ENCODE measurements at places on chromosomes 1 and 21.

GRCh38 chr1:205449750-205450443, 5.9 kb downstream of the BLACAT1 start:
- DNase-seq = no peak

- DNase-seq = no peak
Measured at GRCh38 chr1:213369465-213369864, 318.4 kb downstream of the RPS6KC1 start.

DNA sequence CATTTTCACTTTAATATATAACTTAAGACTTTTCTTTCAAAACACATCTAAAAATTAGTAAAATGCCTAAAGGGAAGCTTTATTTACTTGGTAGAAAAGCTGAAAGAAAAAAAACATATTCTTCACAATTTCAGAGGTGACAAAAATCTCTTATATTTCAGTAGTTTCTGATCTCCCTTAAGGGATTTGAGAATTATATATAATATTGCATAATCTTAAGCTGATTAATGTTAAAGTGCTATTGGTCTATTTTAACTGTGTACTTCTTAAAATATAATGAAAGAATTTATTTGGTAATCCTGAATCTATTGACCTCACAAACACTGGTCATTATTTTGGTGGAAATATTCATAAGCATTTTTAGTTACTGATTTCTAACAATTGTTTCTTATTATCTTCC, 1.2 kb upstream of the VPS45 start:
- no peak for DNase-seq

GRCh38 chr1:109818271-109818987, 54.7 kb upstream of the EPS8L3 start:
- DNase-seq = no peak

DNA sequence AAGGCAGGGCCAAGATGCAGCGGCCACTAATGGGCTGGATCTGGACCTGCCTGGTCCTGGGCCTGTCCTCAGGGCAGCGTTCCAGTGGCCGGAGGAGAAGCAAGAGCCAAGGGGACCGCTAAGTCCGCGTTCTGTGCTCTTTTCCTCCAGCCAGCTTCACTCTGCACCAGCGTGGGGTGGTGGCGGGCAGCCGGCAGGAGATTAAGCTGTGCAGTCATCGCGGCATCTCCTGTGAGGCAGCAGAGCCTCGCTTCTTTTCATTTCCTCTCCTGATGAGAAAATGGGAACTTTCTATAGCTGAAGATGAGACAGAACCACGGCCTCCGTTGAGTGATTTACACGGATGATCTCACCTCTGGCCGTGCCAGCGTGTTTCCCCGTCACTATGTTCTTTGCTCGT, 43.4 kb downstream of the AJAP1 start:
- no peak for DNase-seq

- no peak for DNase-seq
Measured at GRCh38 chr1:12167493-12168429, 970 bp downstream of the TNFRSF1B start.

- no peak for DNase-seq
Measured at GRCh38 chr21:43325968-43326715, 100.8 kb downstream of the SIK1 start.

DNA sequence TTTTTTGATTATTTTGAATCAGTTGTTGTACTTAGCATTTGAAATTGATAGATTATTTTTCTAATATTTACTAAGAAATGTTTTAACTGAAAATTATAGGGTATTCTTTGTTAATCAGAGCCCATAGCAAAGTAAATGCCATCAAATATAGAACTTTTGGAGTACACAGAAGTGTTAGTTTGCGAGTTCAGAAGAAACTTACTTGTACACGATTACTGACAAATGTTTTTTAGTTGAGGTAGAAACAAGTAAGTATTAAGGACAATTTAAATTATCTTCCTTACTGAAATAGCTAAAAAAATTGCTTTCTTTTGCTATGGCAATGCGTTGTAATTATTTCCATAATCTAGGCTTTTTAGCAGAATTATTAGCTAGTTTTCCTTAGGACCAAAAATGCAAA, 692.2 kb downstream of the USP25 start:
- no peak for DNase-seq

DNA sequence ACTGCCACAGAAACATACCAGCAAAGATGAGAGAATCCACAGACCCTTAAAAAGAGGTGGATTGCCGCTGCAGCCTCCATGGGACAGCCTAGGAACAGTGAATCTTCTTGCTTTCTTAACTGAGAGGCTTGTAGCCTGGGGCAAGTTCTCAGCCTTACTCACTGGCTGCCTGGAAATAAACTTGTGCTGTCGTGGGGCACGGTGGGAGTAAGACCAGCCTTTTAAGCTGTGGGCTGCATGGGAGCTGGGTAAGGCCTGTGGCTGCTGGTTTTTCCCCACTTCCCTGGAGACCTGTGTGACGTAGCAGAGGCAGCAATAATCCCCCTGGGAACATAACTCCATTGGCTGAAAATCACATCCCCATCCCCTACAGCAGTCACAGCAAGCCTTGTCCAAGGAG, 30.8 kb downstream of the CD2 start:
- no peak for DNase-seq

DNA sequence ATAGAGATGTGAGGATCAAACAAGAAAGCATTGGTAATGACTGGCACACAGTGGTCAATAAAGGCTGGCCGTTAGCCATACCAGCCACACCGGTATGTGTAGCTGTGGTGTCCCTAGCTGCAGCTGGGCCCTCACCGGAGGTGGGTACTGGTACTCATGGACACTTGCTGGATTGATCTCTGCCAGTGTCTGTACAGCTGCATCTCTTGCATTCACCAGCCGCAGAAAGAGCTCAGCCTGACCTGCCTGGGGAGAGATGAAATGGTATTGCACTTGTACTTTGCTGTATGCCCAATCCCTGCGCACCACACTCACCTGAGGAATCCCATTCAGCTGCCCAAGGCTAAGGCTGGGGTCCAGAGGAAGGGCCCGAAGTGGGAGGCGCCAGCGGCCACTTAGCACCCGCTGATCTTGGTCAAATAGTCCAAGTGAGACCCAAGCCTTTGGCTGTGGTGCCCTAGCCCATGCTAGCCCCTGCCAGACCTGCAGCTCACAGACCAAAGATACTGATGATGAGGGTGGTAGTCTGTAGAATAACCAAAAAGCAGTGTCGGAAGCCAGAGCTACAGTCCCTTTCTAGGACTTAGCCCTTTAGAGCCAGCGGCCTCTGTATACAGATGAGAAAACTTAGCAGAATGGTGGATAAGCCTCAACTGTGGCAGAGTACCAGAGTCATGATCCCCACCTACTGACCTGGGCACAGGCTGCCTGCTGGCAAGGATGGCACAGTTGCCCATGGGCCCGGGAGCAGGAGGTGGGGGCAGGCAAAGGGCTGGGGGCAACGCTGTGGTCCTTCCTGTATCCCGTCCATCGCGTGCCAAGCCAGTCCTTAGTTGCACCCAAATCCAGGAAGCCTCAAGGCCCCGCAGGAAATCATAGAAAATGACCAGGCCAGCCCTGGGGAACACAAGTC, 3.0 kb downstream of the CCDC17 start:
- DNase-seq = no peak

- no peak for DNase-seq
Measured at GRCh38 chr1:67514786-67515185, 84.6 kb upstream of the SERBP1 start.

DNA sequence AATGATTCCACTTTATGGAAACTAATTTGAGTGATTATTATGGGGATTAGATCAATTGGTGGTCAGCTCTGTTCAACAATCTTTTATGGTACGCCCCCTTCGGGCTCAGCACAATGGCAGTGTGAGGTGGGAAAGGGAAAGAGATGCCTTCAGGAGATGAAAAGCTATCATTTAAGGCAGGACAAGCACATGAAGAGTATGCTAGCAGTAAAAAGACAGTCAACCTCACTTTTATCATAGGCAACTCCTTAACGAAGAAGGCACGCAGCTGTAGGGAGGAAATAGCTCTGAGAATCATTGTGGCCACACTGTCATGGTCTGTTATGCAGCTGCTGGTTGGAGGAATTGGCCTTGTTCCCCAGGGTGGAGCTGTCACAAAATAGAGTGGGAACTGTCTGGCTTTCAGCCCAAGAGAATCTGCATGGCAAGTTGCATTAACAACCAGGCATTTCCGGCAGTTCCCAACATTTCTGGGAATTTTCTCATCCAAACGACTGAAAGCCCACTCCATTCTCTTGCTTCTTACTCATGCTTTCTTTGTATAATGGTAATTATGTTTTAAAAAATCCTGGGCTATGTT, 54.4 kb upstream of the BCL10 start:
- DNase-seq = no peak

DNA sequence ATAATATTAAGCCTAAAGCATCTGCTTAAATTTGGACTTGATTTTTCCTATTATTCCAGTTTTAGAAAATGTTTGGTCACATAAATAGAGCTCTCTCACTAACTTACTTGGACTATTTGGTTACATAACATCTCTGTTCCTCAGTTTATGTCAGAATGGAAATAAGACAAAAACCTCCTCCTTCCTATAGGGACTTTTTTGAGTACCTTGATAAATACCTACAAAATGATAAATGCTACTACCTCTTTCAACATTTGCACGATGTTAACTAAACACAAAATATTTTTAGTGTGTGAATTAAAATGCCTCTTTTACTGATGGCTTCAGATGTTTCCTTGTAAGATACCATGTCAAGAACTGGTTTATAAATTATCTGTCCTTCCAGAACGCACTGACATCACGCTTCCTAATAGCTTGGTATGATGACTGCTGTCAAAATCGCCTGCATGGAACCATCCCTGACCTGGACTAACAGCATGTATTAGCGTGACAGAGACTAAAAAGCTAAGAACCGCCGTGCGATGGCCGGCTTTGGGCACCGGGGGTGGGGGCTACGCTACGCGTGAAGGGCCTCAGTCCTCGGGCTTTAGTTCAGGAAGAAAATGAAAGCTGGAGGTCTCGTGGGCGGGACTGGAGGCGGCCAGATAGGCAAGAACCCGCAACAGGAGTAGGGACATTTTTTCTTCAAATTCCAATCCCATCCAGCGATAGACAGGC, 133.2 kb upstream of the BARHL2 start:
- no peak for DNase-seq

- no peak for DNase-seq
Measured at GRCh38 chr21:32043458-32043857, 170.6 kb downstream of the HUNK start.

- no peak for DNase-seq
Measured at GRCh38 chr1:59831529-59831928, 16.8 kb downstream of the HOOK1 start.

DNA sequence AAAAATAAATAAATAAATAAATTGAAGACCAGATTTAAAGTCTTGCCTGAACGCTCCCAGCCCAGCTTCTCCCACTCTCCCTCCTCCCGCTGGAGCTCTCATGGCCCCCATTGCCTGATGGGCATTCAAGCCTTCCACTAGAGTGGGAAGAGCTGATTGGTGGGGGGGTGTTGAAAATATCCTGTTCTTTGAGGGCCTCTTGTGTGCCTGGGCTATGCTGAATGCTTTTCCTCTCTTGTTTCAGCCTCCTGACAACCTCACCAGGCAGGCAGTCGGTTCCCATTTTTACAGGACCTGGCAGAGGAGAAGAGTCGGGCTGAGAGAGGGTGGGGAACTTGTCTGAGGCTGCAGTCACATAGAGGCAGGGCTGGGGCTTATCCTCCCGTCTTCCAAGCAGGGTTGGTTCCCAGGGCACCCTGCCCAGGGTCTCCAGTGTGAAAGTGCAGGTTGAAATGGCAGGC, 59.2 kb upstream of the SSBP3 start:
- no peak for DNase-seq

GRCh38 chr1:234981758-234982157, 146.9 kb downstream of the TOMM20 start:
- DNase-seq = no peak

DNA sequence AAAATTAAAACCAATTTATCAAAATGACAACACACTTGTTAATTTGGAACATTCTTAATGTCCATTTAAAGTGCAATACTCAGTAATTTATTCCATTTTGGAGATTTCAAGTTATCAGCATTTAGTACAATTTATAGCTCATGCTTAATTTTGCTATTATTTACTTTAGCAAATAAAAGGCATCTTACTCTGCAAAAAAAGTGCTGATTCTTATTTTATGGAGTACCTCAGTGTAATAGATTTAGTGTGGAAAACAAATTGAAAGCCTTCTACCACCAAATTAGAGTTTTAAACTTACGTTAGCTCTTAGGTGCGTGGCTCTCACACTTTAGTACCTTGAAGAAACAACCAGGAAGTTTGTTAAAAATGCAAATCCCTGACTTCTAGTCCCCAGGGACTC, 208.4 kb upstream of the NRIP1 start:
- no peak for DNase-seq

DNA sequence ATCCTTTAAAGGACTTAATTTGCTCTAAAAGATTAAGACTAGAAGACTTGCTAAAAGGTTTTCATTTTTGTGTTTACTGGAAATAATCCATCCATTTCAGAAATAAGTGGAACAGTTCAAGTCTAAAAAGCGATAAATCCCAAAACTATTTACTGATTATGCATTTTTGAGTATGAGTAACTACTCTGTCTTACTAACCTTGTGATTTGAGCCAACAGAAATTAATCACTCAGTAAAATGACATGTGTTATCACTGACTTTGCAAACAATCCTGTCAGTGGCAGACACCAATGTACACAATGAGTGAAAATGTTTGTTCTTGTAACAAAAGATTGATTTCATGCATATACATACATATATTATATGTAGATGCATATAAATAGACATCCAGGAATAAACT, 218.0 kb downstream of the DENND1B start:
- no peak for DNase-seq

DNA sequence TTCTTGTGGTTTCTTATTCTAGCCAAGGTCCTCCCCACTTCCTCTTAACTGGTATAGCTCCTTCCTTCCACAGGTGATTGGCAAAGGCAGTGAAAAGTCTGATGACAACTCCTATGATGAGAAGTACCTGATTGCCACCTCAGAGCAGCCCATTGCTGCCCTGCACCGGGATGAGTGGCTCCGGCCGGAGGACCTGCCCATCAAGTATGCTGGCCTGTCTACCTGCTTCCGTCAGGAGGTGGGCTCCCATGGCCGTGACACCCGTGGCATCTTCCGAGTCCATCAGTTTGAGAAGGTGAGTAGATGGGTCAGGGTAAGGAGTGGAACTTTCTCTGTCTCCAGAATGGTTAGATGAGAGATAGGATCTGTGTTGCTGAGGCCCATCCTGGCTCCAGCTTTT, 14.2 kb upstream of the CELSR2 start:
- DNase-seq = no peak

GRCh38 chr1:243396424-243396823, 140.6 kb downstream of the SDCCAG8 start:
- no peak for DNase-seq

GRCh38 chr21:14754682-14755081, 208.6 kb upstream of the SAMSN1 start:
- DNase-seq = no peak

Measured in T-cell (primary cell).